Gastroesophageal sphincter (tissue), 4 donors: ENCODE measurements at places on chromosomes 7 and 10. TPM values are rescaled to one million over a fixed set of nuclear protein-coding genes. Genes with fewer than 3 reads are reported as not detected.
A peak's percentile ranks its signal among the peaks of the same experiment; 100 is the strongest.

The MMRN2 gene
- 35.8 TPM for total RNA-seq

DNA sequence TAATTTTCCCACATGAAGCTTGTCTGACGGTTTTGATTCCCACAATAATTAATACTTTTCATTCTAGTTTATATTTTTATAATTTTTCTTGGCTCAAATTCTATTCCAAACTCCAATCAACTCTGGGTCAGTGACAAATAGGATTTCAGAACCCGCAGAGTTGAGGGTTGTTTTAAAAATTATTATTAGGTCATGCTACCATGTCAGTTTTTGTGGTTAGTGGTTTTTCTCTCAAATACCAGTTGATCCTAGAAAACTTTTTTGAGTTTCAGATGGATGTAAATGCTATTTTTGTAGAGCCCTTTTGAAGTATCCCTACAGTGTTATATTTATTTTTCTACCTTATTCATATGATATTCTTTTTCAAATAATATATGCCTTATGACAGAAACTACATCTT, 237.4 kb downstream of the SEMA3D start:
- no peak for ATAC-seq

The ARHGAP21 gene
- total RNA-seq = 76.7 TPM

- no peak for ATAC-seq
Measured at GRCh38 chr10:34323192-34323591, 491.9 kb downstream of the PARD3 start.

The SPDYE1 gene
- total RNA-seq = not detected

- no peak for ATAC-seq
Measured at GRCh38 chr7:30562909-30563308, 31.8 kb upstream of the GARS1 start.

DNA sequence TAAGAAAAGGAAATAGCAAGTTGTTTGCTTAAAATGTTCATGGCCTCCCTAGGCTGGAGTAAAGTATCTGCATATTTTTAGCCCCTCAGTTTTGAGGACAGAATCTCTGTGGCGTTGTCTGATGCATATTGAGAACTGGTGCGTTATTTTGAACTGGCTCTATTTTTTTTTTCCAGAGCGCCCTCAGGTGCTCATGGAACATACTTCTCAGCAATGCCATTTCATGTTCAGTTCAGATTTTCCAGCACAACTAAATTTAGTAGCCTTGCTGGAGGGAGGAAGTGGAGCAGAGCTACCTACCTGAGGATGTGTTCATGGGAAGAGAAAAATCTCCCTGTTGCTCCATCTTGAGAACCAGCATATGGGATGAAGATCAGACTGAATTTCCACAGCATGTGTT, 870.5 kb downstream of the LRMDA start:
- ATAC-seq = no peak

DNA sequence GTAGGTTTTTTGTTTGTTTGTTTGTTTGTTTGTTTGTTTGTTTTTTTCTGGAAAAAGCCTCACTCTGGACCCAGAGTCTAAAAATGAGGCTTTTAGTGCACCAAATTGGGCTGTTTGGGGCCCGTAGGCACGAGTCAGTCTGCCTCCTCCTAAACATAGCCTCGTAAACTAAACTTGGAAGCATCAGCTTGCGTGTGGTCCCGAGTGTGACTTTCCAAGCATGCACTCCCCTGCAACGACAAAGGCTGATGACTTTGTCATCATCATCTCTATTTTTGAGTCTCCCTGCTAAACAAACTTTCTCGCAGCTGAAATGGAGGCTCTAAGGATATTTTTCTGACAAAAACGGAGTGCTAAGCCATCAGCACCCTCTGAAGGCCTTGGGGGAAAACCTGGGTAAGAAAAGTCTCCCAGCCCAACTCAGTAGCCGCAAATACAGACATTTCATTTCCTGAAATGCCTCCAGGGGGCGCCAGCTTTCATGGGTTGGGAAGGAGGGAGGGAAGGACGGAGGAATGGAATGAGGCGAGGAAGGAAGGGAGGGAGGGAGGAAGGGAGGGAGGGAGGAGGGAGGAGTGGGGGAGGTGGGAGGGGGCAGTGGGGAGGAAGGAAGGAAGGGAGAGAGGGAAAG, 245.9 kb downstream of the KCNMA1 start:
- peak; percentile 84 for ATAC-seq

GRCh38 chr7:116859323-116859722, 3.1 kb upstream of the CAPZA2 start:
- no peak for ATAC-seq

GRCh38 chr10:123577921-123578461, 88.2 kb upstream of the GPR26 start:
- ATAC-seq = no peak
